Sigmoid colon (tissue), 7 donors: ENCODE measurements at places on chromosomes 12 and 14. TPM values are rescaled to one million over a fixed set of nuclear protein-coding genes. Genes with fewer than 3 reads are reported as not detected.

GRCh38 chr12:53333845-53334244, 2.3 kb downstream of the SP7 start:
- DNase-seq, result no peak

- no peak for DNase-seq
These were observed 217.9 kb downstream of the PIK3C2G start for GRCh38 chr12:18479256-18479655.

KRT81 gene
- 0.14 TPM for total RNA-seq

GRCh38 chr14:78412475-78412874, 242.3 kb downstream of the NRXN3 start:
- no peak for DNase-seq

GRCh38 chr12:1668833-1669543, 21.9 kb upstream of the ADIPOR2 start:
- DNase-seq, result no peak

GRCh38 chr12:42145197-42145549, 499 bp upstream of the GXYLT1 start:
- no peak for DNase-seq

DNA sequence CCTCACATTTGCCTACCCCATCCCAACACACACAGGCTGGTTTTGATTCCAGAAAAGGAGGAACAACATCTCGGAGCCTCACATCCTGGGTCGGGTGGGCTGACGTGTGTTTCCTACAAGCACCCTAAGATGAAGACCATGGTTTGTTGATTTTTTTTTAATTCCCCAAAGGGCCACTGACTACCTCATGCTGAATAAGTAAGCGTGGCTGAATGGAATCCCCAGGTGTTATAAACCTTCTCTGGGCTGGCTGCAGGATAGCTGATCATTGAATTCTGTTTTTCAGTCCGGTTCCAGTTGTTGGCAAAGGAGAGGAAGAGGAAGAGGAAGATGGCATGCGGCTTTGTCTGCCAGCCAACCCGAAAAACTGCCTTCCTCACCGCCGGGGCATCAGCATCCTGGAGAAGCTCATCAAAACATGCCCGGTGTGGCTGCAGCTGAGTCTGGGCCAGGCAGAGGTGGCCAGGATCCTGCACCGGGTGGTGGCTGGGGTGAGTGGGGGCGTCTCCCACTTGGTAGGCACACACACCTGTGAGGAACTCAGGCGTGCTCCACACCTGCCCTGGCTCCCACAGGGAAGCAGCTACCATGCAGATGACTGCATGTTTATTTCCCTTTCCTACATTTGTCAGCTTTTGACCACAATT, 42.0 kb downstream of the RIN3 start:
- no peak for DNase-seq

DNA sequence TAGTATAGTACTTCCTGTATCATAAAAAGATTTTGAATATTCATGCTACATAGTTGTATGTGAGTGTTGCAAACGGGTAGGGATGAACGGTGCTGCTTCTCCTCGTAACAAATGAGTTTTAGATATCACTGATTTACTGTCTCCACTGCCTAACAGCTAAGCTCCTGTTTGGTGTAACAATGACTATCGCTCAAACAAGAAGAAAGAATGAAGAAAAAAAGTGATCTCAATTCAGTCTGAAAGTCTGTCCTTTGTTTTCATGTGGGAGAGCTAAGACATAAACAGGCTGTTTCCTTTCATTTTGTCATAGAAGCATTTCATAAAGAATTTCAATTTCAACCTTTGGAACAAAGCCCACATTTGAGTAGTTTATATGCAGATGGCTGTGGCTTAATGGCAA, 26.1 kb upstream of the RTRAF start:
- no peak for DNase-seq

TCL1B gene
- total RNA-seq, result not detected
